Stimulated activated naive B cell treated with anti-CD40 and anti-IgM and Interleukin-4, amounts not matched to agents 10 μg/mL and 1 μg/mL and 100 μg/mL, for 72 hours (primary cell): ENCODE measurements at places on chromosomes 3 and 15.

GRCh38 chr3:26591926-26592325 is 30.6 kb upstream of the LRRC3B start:
- no peak for DNase-seq

DNA sequence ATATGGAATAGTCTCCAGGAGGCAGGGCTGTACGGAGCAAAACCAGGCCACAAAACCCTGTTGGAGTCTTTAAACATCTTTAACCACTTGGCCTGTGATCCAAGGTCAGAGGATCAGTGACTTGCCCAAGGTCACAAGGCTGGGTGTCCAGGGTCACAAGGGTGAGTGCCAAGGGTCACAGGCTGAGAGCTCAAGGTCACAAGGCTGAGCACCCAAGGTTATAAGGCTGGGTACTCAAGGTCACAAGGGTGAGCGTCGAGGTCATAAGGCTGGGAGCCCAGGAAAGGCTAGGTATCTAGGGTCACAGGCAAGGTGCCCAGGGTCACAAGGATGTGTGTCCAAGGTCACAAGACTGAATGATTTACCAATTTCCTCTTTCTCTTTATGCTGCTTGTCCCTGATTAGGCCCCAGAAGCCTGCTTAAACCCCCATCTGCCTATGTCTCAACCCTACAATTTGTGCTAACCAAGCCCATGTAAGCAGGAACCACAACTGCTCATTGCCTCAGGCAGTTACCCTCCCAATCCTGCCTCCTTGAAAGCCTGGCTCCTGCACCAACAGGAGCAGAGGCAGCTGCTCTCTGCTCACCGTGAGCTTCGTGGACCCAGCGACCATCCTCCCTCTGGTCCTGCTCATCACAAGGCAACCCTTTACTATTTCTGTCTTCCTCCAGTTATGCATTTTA is 51.5 kb downstream of the MGLL start:
- DNase-seq = no peak

DNA sequence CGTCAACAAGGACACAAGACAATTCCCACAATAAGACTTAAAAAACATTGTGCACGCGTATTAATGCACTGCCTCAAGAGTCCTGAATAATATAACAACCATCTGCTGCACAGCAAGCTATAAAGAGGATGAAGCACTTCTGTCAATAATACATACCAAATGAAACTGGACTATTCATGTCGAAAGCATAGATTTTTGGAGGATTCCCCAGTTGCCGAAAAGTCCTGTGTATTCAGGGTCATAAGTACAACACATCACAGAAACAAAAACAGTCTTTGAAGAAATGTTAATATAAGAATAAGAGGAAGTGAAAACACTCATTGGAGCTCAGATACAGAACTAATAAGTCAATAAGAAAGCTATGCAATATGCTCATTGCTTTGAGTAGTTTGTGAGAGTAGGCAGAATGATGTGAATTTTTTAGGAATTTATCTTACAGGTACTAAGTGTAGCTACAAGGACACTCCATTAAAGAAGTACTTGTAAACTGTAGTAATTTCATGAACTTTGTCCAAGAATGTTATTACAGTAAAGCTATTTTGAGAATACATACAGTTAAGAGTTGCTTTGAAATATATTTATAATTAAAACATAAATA is 31.6 kb downstream of the CBLB start:
- DNase-seq = peak; percentile 52

GRCh38 chr15:50876989-50877360 is 31.5 kb upstream of the AP4E1 start:
- peak; percentile 58 for DNase-seq

DNA sequence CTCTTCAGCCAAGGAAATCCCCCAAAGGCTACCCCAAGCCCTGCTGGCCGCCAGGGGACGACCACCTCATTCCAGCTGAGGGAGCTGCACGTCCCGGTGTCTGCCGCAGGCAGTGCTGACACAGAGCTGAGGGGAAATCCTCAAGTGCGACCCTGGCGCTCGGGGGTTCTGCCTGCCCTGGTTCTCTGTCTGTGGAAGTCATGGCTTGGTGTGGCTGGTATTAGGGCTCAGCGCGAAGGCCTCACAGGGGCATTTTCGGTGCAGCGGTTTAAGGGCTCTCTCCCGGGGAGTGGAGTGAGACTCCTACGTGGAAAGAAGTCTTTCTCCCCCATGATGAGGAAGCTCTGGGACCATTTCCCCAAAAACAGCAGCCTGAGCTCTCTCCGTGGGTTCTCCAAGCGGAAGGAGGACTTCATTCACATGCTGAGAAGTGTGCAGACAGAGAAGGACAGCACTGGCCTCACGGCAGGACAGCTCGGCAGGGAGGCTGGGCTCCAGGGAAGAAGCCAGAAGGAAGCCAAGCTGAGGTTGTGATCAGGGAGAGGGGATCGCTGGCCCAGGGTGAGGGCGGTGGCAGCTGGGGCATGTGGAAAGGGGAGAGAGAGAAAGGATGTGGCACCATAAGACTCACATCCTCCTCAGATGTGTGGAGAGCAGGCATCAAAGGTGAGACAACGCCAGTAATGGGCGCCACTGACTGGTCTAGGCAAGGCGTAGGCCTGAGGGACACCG is 48.6 kb downstream of the KLF15 start:
- no peak for DNase-seq

- no peak for DNase-seq
Observed at GRCh38 chr3:16240229-16241023, 24.3 kb downstream of the DPH3 start.
